ENCODE measurements at places on chromosomes 4 and X.

- no peak for DNase-seq
Measured at GRCh38 chr4:162841753-162842152, 324.9 kb downstream of the NAF1 start.

DNA sequence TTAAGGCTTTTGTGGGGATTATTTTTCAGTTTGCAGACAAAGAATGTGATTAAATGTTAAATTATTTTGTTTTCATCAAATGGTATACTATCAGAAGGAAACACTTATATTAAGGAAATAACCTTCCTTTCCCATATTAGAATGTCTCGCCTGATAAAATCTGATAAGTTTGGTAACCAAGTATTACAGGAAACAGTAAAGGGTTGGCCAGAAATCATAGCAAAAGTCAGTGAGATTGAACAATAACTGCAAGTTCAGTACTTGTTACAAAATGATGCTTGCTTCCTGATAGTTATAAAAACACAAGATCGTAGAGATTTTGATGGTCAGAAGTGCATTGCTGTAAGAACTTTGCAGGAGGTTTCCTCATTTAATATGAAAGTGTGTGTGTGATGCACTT is 40.5 kb downstream of the FABP2 start:
- no peak for DNase-seq

- no peak for DNase-seq
Measured at GRCh38 chrX:20333672-20334071, 67.0 kb upstream of the RPS6KA3 start.

GRCh38 chr4:186669159-186669731 is 54.4 kb downstream of the FAT1 start:
- peak; percentile 0 for DNase-seq

GRCh38 chr4:1166509-1167243 is 5.7 kb downstream of the SPON2 start:
- no peak for DNase-seq

All from NCI-H2171 treated with DMSO at 0.1 percent for 48 hours (cell line).